RPMI7951 (cell line): ENCODE measurements at places on chromosomes 4 and X. TPM values are rescaled to one million over a fixed set of nuclear protein-coding genes. Genes with fewer than 3 reads are reported as not detected.

RAB40A gene
- total RNA-seq: not detected in 2 replicates

FMR1NB gene
- total RNA-seq: not detected in 2 replicates

DNA sequence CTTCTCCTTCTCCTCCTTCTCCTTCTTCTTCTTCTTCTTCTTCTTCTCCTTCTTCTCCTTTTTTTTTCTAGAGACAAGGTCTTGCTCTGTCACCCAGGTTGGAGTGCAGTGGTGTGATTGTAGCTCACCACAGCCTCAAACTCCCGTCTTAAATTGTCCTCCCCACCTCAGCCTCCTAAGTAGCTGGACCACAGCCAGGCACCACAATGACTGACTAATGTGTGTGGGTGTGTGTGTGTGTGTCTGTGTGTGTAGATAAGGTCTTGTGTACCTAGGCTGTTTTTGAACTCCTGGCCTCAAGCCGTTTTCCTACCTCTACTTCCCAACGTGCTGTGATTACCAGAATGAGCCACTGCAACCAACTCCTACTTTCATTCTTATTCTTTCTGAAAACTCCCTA is 390.9 kb downstream of the ADAM29 start:
- no peak for DNase-seq

DNA sequence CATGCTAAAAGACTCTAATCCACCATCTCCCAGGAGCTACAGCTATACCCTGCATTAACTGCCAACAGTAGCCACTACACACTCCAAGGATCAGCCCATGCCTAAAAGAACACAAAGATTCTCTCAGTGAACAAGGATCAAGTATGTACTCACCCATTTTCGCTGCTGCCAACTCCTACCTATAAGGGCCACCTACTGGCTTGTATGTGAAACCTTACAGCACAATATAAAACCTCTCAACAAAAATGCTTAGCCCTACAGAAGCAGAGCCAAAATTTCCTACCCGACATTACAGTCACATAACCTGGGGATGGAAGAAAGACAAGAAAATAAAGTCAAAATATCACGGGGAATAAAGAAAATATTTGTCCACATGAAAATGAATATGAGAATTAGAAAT is 562.8 kb upstream of the POU3F4 start:
- no peak for DNase-seq

DNA sequence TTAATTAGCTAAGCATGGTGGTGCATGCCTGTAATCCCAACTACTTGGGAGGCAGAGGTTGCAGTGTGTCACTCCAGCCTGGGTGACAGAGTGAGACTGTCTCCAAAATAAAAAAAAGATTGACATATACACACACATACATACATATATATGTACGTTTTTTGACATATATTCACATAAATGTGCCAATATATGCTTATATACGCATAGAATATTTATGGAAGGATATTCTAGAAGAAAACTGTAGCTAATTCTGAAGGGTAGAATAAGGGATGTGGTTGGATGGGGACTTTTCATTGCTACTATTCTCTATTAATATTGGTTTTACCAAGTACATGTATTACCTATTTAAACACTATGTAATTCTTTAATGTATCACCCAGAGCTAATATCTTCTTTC is 19.7 kb downstream of the ZGRF1 start:
- DNase-seq: no peak

GRCh38 chr4:79958466-79959264 is 114.4 kb downstream of the ANTXR2 start:
- no peak for DNase-seq

DNA sequence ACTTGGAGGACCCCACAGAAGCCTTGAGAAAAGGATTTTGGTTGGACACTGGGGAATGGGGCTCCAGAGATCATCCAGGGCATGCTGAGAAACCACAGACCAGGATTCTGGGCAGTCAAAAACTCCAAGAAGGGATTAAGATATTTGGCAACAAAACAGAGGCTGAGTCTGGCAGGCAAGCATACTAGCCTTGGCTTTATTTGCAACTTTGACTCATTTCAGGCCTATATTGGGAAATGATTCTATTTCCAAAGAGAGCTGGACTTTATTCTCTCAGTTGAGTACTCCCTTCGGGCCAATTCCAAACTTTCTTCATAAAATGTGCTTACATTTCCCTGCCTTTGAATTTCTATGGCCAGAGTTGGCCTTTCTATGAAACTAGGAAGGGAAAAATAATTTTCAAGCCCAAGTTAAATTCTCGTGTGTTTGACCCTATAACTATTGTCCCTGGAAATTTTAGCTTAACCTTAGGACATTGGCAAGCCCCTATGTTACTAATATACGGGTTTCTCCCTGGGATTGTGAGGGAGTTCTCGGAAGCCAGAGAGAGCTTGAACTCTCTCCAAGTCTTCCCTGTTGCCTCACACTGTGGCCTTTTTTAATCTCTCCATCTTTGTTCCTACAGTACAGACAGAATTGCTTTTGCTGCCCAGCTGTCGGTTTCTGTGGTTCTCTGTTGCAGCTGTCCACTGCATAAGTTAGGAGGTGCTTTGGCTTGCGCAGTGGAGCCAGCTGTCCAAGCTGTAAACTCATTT is 112.6 kb upstream of the FAM9A start:
- peak; percentile 78 for DNase-seq

GRCh38 chr4:65561164-65561563 is 109.1 kb downstream of the EPHA5 start:
- no peak for DNase-seq

- DNase-seq: no peak
Measured at GRCh38 chr4:179398414-179398813, 1956.2 kb upstream of the AGA start.
